IPS DF 6.9 (cell line): ENCODE measurements at places on chromosomes 1 and 21.

DNA sequence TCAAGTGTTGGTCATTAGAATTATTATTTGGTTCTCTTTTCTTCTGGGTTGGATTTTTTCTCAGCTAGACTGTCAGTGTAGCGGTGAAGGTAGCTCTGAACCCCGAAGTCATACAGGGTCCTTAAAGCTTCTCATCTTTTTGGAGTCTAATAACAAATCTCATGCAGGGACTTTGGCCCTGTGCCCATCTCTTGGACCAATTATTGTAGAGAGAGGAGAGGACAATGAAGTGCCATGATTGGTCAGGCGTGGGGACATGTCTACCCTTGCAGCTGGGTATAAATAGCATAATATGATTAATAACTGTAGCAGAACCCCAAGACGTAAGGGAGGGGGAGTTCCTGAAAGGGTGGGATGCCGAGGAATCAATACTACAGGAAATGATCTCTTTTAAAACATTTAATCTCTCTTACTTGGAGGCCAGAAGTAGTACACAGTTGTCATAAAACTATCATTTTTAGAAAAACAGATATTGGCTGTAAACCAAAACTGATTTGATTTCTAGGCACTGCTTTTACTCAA is 8.8 kb downstream of the MAGI3 start:
- DNase-seq: no peak

DNA sequence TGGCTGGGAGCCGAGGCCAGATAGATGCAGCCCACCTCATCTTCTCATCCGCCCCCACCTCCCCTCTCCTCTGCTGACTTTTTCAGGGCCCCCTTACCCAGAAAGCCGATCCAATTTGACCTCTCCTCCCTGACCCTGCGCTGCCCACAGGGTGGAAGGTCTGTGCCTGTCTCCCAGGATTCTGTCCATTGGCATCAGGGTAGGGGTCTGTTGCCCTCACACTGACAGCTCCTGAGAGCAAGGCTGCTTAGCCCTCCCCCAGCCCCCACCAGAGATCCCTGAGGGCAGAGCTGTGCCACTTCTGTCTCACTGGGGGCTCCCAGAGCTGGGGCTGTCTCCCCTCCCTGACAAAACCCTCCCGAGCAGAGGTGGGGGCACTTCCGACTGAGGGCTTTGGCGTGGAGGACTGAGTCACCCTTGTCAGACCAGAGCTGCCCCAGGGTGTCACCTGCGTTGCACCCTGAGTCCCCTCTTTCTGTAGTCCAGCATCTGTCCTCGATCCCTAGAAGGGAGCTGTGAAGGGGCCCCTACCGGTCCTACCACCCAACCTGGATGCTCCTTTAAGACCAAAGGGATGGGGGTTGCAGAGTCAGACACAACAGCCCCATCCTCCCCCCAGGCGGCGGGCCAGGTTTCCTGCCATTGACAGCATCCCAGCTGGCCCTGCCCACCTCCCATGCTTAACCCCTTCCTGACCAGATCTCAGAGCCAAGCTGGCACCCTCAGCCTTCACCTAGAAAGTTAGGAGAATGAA is 2.4 kb upstream of the FAM110D start:
- DNase-seq: no peak

- no peak for DNase-seq
Measured at GRCh38 chr1:47191940-47192457, 2.2 kb upstream of the PDZK1IP1 start.

GRCh38 chr1:168340781-168341482 is 60.3 kb downstream of the TBX19 start:
- no peak for DNase-seq

DNA sequence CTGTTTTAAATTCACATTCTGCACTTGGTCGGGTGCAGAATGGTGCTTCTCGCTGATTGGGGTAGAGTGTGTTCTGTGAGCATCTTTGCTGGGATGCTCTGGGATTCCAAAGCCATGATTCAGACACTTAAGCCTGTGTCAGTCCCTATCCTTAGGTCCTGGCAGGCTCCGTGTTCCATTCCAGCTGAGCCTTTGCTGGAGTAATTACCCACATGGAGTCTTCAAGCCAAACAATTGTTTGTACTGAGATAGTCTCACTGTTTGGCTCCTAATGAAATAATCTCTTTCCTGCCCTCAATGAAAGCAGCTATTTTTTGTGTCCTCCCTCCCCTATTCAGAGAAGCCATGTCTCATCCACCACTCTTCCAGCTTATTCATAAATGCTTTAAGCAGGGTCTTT is 18.7 kb downstream of the SMAP2 start:
- no peak for DNase-seq

DNA sequence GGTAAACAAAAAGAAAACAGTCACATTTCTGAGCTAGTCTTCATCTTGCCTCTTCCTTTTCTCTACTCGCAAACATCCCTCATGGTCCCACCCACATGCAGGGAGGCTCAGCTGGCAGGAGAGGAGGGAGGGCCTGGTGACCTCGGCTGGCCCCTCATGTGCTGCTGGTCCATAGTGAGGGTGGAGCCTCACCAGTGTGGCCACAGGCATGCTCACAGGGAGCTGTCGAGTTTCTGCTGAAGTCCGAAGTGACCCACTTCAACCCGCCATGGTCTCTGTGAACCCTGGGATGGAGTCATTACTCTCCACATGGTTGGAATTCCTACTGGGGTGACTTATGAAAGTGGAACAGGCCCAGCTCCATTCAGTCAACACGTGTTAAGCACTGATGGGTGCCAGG is 253.4 kb downstream of the RHOU start:
- no peak for DNase-seq

DNA sequence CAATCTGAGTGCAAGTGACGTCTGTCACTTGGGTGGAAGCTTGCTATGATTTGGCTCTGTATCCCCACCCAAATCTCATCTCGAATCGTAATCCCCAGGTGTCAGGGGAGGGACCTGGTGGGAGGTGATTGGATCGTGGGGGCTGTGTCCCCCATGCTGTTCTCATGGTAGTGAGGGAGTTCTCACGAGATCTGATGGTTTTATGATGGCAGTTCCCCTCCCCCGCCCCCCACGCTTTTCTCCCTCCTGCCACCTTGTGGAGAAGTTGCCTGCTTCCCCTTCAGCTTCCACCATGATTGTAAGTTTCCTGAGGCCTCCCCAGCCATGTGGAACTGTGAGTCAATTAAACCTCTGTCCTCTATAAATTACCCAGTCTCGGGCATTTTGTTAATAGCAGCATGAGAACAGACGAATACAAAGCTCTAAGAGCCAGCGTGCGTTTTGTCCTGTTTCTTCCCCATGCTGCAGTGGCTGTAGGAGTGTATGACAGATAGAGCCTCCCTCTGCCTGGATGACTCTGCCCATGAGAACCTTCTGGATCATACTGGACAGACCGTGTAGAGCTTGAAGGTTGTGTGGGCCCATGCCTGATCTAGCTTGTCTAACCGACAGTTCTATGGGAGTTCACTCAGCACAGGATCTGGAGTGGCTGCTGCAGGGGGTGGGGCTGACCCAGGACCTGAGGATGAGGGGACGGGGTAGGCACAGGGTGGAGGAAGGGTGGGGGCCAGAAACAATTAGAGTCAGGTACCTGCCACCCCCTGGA is 139.7 kb upstream of the ERRFI1 start:
- DNase-seq: no peak

DNA sequence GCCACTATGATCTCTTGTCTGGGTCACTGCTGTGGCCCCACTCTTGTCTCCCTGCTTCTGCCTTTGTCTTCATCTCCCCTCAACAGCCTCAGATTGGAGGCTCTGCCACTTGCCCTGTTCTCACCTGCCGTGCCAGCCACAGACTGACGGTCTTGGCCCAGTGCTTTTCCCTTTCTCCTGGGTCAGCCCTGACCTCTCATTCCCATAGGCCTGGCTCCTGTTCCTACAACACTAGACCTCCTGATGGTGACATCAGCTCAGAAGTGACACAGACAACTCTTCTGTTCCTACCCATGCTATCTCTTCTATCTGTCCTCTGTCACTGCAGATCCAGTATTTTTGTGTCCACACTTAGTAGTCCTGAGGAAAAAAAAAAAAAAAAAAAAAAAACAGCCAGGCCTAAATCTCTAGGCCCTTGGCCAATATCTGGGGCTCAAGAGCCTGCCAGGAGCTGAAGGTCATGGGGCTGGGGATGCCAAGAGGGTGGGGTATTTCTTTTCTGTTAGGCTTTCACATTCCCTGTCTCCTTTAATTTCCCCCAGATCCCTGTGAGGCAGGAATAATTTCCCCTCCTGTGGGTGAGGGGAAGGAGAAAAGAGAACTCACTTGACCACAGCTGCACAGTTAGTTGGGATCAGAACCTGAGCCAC is 42.0 kb upstream of the FOXO6 start:
- DNase-seq: no peak
